ENCODE measurements at places on chromosomes 12 and 14.
A peak's percentile ranks its signal among the peaks of the same experiment; 100 is the strongest.

GRCh38 chr14:89920056-89920455 lies 34.5 kb downstream of the EFCAB11 start:
- DNase-seq: no peak

DNA sequence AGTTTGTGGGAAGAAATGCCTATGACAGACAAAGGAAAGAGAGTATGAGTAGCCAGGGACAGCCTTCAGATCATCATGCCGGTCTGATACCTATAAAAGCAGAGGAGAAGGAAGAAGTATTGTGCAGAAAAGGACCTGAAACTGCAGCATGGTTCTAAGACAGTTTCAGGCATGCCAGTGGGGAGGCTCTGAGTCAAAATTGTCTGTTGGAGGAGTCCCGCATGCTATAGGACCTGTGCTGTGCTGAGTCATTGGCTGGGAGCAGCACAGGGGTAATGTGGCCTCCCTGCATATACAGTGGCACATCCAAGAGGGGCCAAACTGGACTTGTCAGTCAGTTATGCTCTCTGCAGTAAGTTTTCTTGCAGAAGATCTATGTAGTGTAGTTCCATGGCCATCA lies 40.7 kb downstream of the NEUROD4 start:
- no peak for DNase-seq

GRCh38 chr12:52920937-52921336 lies 16.1 kb upstream of the KRT8 start:
- no peak for DNase-seq

- no peak for DNase-seq
These were observed 304.7 kb downstream of the LRIG3 start for GRCh38 chr12:58615576-58615975.

- DNase-seq: no peak
These were observed 24.5 kb upstream of the ACTN1 start for GRCh38 chr14:69003626-69004025.

DNA sequence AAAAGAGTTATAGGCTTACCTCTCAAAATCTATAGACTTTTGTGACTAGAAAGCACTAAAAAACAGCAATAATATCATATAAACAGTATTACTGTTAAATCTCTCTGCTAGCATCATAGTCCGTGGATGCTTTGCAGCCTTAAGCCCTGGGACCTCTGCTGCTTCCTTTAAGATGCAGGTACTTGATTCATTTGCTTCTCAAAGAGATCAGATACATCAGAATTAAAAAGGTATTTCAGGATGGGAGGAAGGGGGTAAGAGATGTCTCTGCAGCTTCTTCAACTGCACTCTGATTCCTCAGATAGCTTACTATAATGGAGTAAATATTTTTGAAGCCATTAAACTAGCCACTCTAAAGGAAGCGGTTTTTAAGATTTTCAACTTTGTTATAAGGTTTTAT lies 49.3 kb downstream of the PAPLN start:
- no peak for DNase-seq

GRCh38 chr12:119528241-119528640 lies 65.3 kb upstream of the TMEM233 start:
- DNase-seq: no peak

- DNase-seq: no peak
These were observed 80.5 kb downstream of the SAMD4A start for GRCh38 chr14:54647378-54647777.

DNA sequence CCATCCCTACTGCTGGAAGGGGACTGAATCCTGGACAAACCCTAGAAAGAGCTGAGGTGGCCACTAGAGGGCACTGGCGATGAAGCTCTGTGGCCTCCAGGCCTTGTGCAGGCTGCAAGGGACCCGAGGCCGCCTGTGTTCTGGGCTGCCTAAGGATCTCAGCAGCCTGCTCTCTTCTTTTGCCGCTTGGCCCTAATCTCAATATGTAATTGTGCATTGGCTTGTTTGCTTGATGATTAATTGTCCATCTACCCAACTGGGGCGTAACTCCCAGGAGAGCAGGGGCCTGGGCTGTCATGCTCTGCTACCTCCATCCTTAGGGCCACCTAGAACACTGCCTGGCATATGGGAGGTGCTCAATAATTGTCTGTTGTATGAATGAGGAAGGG lies 73.8 kb downstream of the SYNE3 start:
- DNase-seq: peak; percentile 73

- no peak for DNase-seq
These were observed 28.9 kb upstream of the GARIN6 start for GRCh38 chr12:99618657-99619056.

GRCh38 chr14:66273261-66273832 lies 212.8 kb upstream of the CCDC196 start:
- DNase-seq: no peak

DNA sequence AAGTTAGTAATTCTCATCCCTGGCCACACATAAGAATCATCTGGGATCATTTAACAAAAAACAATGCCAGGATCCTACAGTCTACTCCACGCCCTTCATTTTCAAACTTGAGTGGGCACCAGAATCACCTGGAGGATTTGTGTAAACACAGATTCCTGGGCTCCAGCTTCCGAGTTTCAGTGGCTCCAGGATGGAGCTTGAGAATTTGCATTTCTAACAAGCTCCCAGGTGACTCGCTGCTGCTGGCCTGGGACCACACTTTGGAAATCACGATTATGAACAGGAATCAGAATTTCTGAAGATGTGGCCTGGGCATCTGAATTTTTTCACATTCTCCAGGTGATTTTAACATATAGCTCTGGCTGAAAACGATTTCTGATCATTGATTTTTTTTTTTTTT lies 234.8 kb downstream of the CACNA1C start:
- no peak for DNase-seq

DNA sequence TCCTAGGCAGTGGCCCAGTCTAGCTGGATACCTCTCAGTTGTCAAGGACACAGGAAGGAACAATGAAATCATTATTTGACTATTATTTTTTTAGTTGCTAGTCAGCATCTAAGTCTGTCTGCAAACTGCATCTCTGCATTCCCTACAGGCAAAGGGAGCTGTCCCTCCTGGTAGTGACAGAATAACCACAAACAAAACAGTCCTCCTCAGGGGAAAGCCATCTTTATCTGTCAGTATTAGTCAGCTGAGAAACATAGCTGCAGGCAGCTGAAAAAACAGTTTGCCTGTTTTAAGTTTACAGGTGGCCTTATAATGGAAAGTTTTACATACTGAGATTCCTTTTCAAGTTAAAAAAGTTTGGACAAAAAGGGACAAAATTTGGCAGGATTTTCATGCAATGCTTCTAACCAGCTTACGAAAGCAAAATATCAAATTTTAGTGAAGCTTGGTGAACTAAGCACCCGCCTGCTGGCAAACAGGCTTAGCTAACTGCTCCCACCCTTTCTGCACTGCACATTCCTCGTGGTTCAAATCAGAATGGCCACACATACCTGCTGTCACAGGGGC lies 29.5 kb downstream of the SLC25A21 start:
- DNase-seq: no peak
